Activated CD4-positive, alpha-beta T cell treated with anti-CD3 and anti-CD28 coated beads, Interleukin-2, Interleukin-4, amounts not matched to agents 100 ng/mL and 50 ng/mL, durations not matched to agents 16 hours and 8 hours (primary cell): ENCODE measurements at places on chromosomes 11 and 22.

- no peak for DNase-seq
These were observed 134.1 kb downstream of the SLC17A6 start for GRCh38 chr11:22472306-22472705.

DNA sequence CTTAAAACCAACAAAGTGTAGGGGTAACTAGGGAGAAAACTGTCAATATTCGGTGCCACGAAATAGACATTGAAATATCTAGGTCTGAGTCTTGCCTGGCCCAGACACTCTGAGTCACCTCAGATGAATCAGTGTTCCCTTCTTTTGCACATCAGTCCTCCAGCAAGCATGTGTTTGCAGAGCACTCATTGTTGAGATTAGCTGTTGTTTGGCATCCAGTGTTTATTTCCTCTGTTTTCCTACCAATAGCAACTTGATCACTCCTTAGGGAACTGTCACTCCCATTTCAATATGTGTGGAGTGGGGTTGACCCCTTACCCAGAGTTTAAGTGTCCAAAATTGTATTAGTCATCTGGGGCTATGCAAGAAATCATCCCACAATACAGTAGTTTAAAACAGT lies 4.7 kb upstream of the ASCC2 start:
- no peak for DNase-seq

DNA sequence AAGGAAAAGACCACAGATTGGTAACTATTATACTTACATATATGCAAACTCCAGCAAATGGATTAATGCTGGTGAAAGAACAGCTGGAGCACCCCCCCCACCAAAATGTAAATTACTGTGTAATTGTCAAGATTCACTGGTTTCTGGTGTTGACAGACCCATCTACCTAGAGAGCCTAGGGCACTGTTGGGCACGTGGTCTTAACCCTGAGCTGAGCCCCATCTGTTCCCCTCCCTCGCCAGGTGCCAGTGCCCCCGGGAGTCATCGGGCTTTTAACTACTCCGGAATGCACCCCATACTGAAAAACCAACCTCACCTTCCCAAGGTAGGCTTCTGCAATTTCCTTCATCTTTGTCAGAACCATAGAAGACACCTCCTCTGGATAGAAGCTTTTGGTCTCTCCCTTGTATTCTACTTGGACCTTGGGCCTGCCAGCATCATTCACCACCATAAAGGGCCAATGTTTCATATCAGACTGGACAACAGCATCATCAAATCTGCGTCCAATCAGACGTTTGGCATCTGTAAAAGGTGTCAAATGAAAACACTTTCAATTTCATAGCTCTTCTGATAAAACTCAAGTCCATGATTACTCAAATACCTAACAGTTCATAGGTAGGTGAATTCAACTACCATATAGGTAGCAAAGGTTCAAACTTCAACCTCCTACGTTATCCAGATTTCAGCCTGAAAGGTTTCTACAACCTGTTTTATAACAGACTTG lies 1.5 kb downstream of the HSPA8 start:
- peak; percentile 46 for DNase-seq

GRCh38 chr22:22552630-22553029 lies 6.4 kb downstream of the PRAME start:
- no peak for DNase-seq

GRCh38 chr11:12717851-12718291 lies 43.6 kb downstream of the TEAD1 start:
- peak; percentile 85 for DNase-seq

GRCh38 chr11:105158436-105158835 lies 18.9 kb upstream of the CARD18 start:
- DNase-seq = no peak

DNA sequence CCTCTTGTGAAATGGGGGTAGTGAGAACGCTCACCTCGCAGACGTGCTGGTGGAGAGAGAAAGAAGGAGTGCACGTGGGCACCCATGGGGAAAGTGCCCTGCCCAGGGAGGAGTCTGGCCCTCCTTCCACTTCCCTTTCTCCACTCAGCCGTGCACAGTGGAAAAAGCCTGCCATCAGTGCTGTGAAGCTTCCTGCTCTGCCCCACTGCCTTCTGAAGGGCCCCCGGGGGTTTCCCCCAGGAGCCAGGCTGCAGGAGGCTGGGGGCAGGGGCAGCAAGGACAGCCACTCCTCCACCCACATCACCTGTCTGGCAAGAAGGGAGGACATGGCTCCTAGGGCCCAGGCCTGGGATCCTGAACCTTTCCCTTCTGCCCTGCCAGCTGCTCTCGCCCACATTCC lies 7.6 kb downstream of the TP53I11 start:
- no peak for DNase-seq

DNA sequence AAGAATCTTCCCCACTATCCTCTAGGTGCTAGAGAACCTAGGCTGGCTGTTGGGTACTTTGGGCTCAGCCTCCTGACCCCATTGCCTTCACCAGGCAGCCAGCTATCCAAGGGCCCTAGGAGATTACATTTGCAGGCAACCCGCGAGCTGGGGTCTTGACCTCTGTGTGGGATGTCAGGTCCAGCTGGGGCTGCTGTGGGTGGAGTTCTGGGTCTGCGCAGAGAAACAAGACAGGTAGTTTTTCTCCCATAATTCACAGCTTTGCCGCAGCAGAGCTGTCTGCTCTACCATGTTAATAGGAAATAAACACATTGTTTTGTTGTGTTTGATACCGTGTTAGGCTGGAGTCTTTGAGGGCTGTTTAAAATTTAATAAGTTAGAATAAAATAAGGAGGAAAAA lies 142.8 kb upstream of the PLET1 start:
- no peak for DNase-seq

DNA sequence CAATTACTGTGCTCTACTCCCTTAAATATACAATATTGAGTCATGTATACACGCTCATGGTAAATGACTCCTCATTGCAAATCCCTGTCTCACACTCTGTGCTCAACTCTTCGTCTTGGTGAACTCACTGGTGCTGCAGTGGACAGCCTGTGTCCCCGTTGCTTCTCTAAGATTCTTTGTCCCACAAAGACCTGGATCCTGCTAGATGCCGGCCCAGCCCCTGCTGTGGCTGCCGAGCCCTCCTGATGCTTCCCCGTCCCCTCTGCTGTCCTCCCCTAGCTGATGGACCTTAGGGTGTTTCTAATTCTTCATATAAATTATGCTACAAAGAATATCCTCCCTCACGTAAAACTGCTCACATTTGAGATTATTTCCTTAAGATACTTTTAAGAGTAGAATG lies 5.5 kb downstream of the APOL2 start:
- no peak for DNase-seq

GRCh38 chr11:83827520-83827919 lies 541.4 kb upstream of the CCDC90B start:
- DNase-seq = no peak
